ENCODE measurements at places on chromosomes 13 and 19. TPM values are rescaled to one million over a fixed set of nuclear protein-coding genes. Genes with fewer than 3 reads are reported as not detected.

WDR62 gene
- total RNA-seq: 4.8 TPM

SLC10A2 gene
- total RNA-seq: not detected

DNA sequence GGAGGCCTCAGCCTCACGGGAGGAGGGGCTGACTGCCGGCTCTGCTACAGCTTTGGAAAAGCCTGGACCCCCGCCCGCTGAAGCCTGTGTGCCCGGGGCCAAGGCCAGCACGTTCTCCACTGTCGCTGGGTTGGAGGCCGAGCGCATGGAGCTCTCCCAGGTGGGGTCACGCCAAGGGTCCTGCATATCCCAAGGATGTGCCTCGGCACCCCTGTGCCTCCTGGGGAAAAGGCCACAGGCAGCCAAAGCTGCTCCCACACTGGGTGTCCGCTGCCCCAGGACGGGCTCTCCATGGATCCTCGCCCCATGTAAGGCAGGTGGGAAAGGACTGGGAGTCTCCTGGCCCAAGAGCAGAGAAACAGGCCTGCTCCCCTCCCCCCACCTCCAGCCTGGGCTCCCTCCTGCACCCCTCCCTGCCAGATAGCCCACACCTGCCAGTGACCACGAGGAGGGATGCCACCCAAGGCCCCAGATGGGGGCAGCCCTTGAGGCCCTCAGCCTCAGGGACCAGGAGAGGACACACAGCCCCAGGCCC is 64.0 kb downstream of the MLLT1 start:
- no peak for DNase-seq

GRCh38 chr13:21913010-21913409 is 242.1 kb downstream of the FGF9 start:
- DNase-seq: no peak

GRCh38 chr19:51257471-51257870 is 6.6 kb downstream of the SIGLECL1 start:
- no peak for DNase-seq
